ENCODE measurements at places on chromosomes 11 and 22. TPM values are rescaled to one million over a fixed set of nuclear protein-coding genes. Genes with fewer than 3 reads are reported as not detected.

Gene RFPL3
- total RNA-seq = not detected

Gene OR52H1
- not detected for total RNA-seq

Gene P4HA3
- 0.81 TPM for total RNA-seq

Gene PLEKHA7
- total RNA-seq = 37.5 TPM

Gene ALDH3B1
- 3.9 TPM for total RNA-seq

Gene KCNJ5
- total RNA-seq = 0.23 TPM

Gene TCN2
- 9.0 TPM for total RNA-seq

- DNase-seq = no peak
Measured at GRCh38 chr11:95498722-95499425, 267.9 kb upstream of the SESN3 start.

DNA sequence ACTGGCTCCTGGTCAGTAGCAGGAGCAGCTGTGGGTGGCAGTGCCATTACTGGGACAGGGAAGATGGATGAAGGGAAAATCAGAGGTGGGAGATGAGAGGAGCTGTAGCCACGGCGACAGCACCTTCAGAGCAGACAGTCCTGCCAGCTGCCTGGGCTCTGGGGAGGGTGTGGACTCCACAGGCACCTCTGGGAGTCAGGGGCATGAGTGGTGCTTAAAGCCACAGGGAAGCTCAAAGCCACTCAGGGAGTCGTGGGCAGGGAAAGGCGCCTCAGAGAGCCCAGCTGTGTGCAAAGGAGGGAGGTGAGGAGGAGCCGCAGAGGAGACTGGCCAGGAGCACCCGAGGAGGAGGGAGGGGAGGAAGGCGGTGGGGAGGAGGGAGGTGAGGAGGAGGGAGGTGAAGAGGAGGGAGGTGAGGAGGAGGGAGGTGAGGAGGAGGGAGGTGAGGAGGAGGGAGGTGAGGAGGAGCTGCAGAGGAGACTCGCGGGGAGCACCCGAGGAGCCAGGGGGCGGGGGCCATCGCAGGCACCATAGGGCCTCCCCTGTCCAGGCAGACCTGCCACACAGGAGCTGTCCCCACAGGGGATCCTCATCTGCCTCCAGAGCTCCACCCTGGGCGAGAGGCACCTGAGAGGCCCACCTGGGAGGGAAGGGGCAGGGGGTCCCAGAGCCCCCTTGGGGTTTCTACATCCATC, 977.6 kb downstream of the BRD1 start:
- no peak for DNase-seq

DNA sequence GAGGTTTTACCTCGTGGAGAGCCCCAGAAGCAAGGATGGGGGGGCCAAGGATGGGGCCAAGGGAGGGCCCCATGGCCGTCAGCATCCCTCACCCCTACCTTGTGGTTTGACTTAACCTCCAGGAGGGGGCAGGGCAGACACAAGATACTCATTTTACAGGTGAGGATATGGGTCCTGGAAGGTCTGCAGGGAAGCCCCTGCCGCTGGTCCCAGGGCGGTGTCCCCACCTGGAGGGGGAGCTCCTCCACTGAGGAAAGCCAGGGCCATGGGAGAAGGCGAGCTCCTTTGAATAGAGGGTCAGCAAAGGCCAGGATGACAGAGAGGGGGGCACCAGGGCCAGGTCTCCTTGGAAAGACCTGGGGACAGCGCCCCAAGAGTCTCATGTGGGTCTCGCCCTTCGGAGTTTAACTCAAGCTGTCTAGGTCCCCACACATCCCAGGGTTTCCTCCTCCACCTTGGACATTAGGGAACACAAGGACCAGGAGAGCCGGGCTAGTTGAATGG, 5.9 kb upstream of the ADORA2A start:
- DNase-seq = no peak

GRCh38 chr11:93490996-93491618, 52.1 kb downstream of the SMCO4 start:
- DNase-seq = no peak

GRCh38 chr11:27139742-27140367, 99.2 kb downstream of the BBOX1 start:
- DNase-seq = no peak

DNA sequence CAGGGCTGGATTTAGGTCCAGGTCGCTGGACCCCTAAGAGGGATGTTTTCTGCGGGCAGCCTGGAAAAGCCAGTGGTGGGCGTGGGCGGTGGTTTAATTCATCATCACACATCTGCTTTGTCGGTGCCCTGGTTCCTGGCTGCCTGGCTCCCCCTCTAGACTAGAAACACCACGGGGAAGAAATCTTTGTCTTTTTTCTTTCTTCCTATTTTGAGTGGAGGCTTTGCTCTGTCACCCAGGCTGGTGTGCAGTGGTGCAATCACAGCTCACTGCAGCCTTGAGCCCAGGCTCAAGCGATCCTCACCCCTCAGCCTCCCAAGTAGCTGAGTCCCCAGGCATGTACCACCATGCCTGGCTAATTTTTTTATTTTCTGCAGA, 86.6 kb upstream of the LINC01488 start:
- DNase-seq = no peak

DNA sequence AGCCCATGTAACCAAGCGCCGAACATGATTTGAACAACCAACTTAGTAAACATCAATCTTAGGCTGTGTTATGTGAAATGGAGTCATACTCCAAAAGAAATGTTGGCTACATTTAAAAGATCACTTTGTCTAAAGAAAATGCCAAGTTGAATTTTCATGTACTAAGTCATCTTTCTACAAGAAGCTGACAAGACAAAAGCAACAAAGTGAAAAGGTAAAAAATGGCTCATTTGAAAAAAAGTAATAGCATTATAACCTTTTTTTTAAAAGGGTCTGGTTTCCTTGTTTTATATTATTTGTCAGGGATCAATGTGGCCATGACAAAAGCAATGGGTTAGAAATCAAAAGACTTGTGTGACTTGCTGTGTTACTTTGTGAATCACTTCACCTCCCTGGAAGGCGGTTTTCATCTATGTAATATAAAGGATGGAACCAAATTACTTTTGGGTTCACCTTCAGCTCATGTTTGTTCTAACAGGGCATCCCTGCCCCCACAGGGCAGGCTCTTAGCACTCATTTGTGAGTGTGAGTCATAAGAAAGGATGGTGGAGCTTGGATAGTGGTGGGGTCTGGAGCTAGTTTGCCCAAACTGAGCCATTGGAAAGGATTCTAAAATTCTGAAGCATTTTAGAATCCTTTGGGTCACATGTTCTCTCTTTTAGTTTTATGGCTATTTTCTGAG, 131.9 kb upstream of the MTMR2 start:
- no peak for DNase-seq

DNA sequence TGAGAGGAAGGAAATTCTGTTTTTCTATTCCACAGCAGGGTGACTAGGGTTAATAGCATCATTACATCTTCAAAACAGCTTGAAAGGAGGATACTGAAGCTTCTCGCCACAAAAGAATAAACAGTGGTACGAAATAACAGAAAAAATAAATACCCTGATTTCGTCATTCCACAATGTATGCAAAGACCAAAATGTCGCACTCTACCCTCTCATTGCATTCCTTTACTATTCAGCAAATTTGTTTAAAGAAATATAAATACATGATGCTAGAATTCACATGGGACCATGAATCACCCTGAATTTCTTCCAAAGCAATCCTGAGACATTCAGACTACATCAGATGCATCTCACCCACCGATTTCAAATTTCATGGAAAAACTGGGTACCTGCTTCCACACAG, 112.3 kb upstream of the TOP3B start:
- no peak for DNase-seq

DNA sequence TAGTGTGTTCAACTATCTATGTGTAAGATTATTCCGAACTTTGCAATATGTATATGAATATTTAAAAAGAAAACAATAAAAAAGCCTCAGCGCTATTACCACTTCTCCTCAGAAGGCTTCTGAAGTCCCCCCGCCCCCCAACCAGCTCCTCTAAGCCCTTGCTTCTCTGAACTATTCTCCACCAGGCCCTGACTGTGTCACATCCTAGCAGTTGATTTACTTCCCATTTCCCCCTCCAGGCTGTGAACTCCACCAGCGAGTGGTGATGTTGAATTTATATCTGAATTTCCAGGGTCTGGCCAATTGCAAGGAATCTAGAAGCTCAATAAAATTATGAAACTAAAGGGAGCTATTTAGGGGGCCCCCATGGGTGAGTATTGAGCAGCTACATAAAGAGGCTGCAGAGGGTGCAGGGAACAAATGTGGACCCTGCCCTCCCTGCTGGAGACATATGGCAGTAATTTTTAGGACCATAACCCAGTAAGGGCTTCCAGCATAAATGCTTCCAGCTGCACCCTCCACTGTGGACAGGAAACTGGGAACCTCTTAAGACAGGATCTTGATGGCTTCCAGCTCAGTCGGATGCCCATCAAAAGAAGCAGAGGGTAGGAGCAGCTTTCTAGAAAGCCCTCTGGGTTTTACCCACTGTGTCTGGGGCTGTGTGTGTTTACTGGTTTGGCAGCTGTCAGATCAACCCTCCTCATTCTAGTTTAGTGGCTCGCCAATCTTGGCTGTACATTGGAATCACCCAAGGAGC, 81.4 kb downstream of the TIMP3 start:
- DNase-seq = no peak

GRCh38 chr11:104322696-104323095, 158.7 kb upstream of the PDGFD start:
- no peak for DNase-seq

- DNase-seq = no peak
Measured at GRCh38 chr11:9047964-9048523, 43.4 kb downstream of the SCUBE2 start.

DNA sequence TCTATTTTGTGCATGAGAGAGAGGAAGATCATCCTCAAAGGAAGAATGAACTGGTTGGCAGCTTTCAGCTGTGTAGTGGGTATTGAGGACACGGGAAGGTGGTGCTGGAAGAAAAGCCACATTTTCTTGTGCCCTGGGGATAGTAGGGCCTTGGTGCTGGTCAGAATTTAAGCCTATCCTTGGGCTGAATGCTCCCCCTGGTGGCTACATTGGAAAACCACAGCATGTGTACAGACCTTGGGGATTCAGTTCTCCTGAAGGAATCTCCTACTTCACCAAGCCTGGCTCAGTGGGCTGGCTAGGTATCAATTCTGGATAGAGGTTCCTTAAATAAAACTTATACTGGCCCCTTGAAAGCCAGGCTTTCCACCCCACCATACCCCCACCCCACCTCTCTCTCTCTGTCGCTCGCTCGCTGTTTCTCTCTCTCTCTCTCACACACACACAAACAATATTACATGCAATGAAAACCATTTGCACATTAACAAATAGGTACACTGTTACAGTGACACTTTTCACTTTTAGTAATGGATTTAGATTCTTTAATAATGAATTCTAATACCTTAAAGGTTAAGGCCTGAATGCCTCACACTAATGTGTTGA, 2.8 kb upstream of the OR51M1 start:
- peak; percentile 20 for DNase-seq

DNA sequence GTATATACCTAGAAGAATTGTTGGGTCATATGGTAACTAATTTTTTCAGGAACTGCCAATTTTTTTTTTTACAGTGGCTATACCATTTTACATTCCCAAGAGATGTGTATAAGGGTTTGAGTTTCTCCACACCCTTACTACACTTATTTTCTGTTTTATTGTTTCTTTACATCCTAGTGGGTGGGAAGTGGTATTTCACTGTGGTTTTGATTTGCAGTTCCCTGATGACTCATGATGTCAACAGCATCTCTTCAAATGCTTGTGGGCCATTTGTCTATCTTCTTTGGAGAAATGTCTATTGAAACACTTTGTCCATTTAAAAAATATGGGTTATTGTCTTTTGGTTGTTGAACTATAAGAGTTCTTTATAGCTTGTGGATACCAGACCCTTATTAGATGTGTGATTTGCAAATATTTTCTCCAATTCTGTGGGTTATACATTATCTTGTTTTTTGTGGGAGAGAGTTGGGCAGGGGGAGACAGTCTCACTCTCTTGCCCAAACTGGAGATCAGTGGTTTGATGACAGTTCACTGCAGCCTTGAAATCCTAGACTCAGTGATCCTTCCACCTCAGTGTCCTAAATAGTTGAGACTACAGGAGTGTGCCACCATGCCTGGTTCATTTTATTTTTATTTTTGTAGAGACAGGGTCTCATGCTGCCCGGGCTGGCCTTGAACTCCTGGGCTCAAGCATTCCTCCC, 30.3 kb upstream of the PISD start:
- DNase-seq = no peak

DNA sequence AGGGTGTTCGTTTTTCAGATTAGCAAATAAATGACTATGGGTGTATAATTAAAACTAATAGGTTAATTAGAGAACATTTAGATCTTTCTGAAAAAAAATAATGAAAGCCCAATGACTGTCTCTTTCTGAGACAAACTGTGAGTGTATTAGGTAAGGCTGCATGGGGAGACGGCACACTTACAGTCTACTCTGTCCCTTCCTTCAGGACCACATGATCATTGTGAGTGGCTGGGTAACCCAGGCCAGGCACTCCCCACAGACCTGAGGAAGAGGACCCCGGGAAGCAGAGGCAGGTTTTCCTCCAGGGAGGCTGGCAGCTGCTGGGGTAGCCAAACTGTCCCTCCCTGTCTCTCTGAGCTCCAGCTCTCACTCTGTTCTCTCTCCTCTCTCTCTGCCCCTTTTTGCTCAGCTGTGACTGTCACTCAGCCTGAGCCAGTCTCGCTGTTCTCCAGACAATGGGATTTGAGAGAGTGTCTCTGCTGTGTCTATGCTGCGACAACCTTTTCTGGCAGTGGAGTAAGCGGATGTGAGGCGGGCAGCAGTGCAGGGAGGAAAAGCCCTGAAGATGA, 83.1 kb upstream of the NCAM1 start:
- no peak for DNase-seq

DNA sequence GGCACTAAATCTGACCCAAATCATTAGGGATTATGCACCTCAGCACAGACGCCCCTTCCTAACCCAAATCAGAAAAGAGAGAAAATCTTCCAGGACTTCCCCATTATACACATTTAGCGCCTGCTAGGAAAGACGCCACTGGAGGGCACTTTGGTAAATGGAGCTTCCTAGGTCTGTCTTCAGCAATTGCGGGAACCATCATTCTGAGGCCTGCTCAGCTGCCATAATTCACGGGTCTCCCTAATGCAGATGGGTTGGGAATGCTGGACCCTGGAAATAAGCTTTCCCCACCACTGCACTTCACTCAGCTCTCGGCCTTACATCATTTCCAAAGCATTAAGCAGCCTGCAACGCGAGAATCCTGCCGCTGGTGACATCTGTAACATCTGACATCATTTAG, 86.2 kb upstream of the OPCML start:
- no peak for DNase-seq

DNA sequence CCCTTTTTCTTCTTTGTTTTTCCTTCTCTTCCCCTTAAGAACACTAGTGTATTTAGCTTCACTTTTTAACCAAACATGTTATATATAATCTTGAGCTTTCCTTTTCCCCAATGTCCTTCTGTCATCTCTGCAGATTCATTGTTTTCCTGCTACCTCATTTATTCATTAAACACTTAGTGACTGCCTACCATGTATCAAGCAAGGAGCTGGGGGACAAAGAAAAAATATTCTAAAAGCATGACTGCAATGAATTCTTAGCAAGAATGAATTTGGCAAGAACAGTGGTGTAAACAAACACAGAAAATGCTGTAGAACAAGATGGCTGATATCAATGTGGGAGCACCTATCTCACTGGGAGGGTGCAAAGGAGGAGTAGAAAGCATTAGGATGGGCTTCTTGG, 247.0 kb upstream of the CCDC90B start:
- DNase-seq = no peak
